T-helper 2 cell (primary cell): ENCODE measurements at places on chromosomes 3 and 15.

DNA sequence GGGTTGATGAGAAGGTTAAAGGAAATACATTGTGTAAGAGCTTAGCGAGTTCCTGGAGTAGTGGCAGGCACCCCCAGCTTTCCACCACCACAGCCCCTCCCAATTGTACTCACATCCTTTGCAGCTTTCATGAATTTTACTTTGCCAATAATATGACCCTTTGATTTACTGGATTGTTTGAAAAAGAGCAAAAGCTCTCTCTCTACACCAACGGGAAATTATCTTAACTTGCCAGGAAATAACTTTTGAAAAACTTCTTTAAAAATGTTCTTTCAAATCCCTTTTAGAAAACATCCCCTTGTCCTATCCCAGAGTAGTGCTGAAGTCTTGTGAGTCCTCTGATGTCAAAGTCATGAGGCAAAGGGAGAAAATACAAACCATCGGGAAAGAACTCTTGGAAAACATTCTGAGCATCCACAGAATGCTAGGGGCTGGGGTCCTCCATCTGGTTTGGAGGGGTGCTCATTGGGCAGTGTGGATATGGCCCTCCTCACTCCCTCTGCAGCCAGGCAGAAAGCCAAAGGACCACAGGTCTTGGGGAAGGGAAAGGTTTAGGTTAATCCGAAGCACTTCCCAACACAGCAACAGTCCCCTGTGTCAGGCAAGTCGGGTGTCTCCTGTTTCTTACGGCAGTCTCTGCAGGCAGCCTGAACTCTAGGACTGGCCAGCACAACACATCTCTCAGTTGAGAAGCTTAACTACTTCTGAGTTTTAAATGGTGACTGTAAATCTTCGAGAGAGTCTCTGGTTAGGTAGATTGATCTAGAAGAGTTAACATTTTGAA is 36.5 kb downstream of the BOC start:
- DNase-seq = no peak

DNA sequence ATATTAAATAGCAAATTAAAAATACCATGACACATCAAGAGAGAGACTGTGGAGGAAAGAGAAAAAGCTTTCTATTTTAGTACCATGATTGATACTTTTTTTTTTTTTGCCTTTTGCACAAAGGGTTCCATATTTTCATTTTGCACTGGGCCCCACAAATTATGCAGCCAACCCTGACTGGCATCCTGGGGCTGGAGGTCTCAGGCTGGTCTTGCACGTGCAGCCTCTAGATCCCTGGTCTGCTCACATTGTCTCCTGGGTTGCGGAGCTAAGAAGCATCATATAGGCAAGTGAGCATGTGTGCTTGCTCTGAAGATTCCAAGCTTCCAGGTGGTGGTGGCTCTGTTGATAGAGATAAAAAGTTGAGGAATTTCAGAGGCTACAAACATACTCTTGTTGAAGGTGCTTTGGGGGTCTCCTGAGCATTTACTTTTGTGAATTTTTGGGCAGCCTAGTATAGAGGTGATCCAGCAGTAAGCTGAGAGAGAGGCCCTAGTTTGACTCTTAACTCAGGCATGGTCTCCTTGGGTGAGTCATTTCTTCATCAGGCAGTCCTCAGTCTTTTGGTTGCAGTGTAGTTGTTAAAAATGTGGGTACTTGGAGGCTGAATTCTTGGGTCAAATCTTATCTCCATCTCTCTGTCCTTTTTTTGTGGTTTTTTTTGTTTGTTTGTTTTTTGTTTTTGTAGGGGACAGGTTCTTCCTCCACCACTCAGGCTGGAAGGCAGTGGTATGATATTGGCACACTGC is 31.3 kb downstream of the SMAD3 start:
- DNase-seq = peak; percentile 78

DNA sequence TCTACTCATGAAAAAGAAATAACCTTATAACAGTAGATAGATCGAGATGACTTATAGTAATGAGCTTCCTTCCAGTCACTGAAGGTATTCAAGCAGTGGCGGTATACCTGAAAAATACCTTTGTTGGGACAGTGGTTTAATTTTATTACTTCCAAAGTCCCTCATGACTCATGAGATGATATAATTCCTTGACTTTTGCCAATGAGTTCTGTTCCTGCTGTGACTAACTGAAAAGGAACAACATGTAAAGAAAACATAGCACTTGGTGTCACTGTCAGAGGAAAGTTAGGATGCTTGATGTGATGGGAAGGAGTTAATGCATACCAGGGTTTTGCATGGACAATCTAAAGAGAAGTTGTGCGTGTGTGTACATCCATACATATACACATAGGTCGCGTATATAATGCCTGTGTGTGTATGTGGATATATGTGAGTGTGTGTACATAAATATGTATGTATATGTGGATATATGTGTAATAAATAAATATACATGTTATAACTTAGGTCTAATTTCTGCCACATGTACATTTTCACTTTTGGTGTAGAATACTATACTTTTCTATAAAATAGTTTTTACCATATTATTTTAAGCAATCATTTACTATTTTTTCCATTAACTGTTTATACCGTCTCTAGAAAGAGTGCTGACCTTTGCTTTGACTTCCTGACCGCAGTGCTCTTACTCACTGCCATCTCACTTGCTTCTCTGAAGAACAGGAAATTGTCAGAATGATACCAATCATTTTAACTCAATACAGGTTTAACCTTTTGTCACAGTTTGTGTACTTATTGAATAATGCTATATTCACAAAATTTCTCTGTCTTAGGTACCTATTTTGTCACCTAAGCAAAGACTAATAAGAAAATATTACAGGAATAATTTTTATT is 12.6 kb upstream of the PAK2 start:
- peak; percentile 86 for DNase-seq

DNA sequence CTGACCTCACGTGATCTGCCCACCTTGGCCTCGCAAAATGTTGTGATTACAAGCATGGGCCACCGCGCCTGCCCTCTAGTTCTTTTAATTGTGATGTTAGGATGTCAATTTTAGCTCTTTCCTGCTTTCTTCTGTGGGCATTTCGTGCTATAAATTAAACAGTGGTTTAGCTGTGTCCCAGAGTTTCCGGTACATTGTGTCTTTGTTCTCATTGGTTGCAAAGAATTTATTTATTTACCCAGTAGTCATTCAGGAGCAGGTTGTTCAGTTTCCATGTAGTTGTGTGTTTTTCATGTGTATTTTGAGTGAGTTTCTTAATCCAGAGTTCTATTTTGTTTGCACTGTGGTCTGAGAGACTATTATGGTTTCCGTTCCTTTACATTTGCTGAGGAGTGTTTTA is 30.1 kb downstream of the MYRIP start:
- no peak for DNase-seq

- no peak for DNase-seq
Measured at GRCh38 chr3:186588632-186589031, 18.1 kb downstream of the DNAJB11 start.

GRCh38 chr3:27633224-27633545 is 88.9 kb downstream of the EOMES start:
- no peak for DNase-seq

DNA sequence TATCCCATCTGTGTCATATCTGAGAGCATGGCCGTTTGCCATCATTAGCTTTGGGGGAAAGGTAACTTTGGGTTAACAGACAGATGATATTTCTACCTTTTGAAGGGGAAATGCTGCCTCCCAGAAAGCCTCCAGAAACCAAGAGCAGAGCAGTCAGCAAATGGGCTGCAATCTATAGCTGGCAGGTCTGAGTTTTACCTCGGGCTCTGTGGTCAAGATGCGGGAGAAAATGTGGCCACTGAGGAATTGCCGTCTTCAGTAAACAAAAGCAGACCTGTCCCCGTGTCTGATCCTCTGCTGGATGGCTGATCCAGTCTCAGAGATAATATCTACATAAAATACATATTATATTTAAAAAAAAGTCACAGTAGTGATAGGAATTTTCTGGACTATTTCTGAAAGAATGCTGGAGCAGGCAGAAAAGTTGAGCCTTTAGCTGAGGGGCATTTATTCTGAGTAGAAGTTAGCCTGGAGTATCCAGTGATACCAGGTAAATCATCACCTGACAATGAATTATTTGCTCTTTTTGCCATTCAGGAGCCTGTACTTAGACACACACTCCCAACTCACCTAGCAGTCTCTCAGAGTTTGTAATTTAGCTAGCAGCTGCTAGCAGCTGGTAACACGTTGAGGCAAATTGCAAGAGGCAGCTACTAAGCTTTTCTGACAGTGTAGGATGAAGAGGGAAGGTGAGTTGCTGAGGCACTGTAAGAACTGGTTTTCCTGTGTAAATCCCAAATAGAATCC is 285.3 kb upstream of the RARB start:
- no peak for DNase-seq

DNA sequence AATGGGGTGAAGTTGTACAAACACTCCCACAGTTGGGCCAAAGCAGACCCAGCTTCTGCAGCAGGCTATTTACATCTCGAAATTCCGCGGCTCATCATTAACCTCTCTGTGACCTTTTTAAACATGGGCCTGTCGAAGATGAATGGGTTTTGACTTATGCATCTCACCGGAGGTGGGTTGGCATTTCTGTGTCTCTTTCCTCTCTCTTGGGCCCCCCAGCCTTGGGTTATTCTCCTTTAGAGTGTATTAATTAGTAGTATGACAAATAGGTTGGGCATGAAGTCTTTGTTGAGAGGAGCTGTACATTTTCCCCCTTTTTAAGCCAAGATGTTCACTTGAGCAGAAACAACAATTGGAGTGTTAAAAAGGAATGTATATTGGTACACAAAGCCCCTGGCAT is 9.8 kb downstream of the SMAD6 start:
- DNase-seq = no peak

- no peak for DNase-seq
Measured at GRCh38 chr3:177683586-177683985, 486.3 kb upstream of the TBL1XR1 start.

GRCh38 chr3:38367779-38368178 is 21.2 kb downstream of the XYLB start:
- no peak for DNase-seq

DNA sequence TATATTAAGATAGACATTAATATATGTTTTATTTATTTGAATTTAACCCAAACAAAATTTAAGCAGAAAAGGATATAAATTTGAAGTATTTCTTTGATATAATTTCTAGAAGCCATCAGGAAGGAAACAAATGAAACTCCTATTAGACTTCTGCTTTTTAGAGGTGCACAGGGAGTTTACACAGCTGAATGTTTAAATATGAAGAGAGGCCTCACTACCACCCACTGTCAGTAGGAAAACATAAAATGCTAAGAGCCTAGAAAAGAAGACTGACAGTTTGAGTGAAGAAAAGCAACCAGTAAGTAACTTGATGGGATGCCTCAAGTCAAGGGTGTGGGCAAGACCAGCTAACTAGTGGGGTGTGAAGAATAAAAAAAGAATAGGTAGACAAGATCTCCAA is 19.7 kb downstream of the PLSCR2 start:
- DNase-seq = no peak

DNA sequence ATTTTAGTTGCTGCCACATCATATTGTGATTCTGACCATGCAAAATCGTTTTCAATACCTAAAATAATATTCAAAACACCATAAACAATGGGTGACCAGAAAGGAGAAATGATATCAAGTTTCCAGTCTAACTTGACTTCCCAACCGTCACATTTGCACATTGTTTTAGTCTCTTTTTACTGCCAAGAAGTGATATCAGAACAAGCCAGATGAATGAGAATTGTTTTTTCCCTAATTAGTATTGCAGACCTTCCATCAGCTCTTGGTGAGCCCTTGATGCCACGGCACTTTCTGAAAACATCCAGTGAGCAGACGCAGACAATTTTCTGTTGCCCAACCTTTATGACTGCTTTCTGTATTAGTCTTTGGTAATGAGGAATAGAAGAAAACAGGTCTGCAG is 62.5 kb downstream of the SPATA16 start:
- DNase-seq = no peak

DNA sequence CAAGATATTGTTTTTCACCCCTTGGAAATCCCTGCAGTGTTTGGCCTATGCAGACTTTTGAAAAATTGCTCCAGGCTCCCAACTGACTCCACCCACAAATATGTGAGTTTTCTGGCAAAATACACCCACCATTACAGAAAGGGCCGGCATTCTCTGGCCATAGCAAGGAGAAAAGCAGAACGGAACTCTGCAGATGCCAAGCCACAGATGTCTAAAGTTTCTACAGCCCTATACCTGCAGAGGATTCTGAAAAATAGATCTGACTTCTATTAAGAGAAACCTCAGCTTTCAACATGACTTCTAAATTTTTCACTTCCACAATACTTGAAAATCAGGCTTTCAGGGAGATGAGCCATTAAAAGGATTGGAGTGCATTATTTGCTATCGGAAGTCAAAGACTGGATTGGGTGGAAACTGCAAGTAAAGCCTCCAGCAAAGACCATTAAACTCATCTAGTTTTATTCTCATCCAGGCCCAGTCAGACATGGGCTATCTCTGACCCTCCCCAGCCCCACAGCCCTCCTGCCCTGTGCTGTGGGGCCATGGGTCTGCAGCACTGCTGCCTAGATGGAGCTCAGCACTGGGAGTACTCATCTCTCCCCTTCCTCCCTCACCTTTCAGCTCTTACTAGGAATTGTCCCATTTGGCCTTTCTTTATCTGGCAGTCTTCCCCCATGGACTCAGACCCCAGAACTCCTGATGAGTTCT is 243.1 kb upstream of the GOLGA6L4 start:
- no peak for DNase-seq

- no peak for DNase-seq
Measured at GRCh38 chr15:52862677-52863076, 72.5 kb upstream of the ONECUT1 start.

DNA sequence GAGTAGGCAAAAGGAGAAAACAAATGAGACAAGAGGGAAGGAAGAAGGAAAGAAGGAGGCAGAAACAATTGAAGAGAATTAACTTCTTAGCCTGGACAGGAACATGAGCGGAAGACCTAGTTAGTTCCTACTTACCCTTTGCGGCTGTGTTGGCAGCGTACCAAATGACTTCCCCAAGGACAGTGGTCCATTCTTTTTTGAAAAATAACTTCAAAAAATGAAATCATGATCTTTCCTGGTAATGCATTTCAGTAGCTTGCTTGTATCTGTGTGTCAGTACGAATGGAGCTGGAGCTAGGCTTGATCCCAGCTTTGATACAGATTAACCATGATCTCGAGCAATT is 41.5 kb upstream of the CFAP161 start:
- DNase-seq = no peak

- DNase-seq = no peak
Measured at GRCh38 chr15:74482661-74483060, 21.7 kb upstream of the UBL7 start.

DNA sequence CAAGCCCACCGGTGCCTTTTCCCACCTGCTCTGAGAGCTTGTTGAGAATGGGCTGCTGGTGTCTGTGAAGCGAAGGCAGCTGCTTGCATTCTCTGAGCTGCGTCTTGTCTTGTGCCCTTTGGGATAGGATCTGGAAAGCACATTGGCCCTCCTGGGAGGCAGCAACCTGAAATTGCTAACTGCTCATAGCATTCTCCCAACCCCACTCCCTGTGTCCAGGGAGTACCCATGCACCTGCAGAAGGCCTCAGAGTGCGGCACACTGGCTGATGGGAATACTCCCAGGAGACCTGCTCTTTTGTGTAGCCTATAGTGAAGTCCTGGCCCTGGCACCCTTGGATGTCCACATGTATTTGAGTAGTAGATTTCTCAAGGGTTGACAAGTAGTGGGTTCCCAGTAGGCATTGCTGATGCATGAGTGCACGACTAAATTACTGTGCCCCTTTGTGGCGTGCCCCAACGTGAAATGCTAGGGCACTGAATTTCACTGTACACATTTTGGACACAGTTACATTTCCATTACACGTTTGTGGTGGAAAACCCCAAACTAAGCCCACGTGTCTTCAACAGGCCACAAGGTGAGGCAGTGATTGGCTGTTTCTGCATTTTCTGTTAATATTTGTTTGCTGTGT is 3.7 kb downstream of the EPHB1 start:
- DNase-seq = no peak

GRCh38 chr15:90425726-90426346 is 37.8 kb downstream of the IQGAP1 start:
- DNase-seq = no peak
